Fibroblast of villous mesenchyme (primary cell): ENCODE measurements at places on chromosomes 7 and 10.

GRCh38 chr7:19369806-19370205, 224.6 kb upstream of the FERD3L start:
- no peak for DNase-seq

DNA sequence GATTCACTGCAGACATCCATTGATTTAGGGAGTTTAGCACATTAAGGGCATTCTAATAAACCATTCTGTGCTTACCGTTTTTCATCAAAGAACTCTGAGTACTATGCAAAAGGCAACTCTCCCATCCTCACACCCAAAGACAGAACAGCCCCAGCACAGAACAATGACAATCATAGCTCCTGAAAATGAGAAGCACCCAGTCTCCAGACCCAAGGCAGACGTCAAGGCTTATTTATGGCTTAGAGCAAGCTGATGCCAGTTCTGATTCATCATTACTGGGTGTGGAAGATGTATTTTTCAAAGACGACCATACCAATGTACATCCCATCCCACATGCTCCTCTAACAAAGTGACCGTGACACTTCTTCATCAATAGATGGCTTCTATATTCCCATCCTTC, 67.6 kb downstream of the OSBPL3 start:
- no peak for DNase-seq

DNA sequence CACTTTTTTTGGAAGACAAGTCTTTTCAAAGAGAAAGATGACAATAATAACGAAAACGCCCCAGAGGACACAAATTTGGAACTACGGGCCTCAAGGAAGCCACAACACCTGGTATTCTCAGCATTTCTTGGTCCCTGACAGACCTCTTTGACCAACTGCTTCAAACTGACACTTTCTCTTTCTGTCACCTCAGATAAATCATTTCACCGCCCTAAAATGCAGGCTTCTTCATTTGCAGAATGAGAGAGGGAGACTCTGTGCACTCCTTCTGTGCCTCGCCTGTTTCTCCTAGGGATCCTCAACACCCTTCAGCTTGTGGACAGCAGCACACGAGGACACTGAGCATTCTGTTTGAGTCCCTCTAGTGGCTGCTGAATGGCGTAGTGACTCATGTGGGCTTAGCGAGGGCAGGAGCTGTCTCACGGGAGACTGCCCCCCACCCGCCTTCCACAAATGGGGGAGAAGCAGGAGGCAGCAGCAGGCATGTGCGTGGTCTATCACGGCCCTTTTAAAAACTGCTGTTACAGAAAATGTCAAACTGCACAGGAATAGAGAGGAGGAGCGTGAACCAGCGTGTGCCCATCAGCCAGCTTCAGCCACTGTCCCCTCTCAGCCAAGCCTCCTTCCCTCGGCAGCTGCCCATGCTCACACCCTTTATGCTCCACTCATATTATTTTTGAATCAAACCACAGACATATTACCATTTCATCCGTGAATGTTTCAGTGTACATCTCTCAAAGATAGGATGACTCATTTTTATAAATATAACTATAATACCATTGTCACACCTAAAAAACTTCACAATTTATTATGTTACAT, 41.4 kb downstream of the GSDME start:
- DNase-seq, result peak; percentile 41

- no peak for DNase-seq
Measured at GRCh38 chr10:13528123-13528874, 515 bp downstream of the BEND7 start.

DNA sequence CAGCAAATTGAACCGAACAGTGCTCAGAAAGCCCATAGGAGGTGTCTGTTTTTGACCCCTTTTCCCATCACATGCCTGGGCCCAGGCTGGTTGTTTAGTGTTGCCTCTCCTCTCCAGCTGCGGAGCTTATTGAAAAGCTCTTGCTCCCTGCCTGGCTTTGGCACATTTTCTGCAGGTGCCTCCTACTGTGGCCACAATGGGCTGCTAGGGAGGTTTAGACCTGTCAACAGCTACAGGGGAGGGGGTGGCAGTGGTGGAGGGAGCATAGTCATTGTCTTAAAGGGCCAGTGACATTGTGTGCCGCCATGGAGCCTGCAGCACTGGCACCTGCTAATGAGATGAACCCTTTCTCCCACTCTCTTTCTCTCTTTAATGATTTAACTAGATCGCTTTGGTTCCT, 13.2 kb upstream of the ENO4 start:
- no peak for DNase-seq

GRCh38 chr7:12685550-12685949, 1.9 kb upstream of the ARL4A start:
- peak; percentile 75 for DNase-seq

DNA sequence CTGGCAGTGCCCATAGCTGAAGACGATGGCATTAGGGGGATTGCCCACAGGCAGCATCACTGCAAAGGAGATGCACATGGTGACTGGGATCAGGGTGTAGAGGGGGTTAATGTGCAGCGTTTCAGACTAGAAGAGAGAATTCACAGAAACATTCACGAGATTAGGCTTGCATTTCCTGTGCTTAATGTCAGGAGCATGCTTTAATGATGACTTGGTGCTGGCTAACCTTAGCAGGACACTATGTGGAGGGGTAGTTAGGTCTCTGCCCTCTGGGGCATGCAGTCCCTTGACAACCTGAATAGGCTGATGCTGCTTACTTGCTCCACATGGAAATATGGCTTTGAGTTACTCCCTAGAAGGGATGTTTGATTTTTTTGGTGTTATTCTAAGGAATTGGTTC, 21.8 kb downstream of the STMP1 start:
- DNase-seq, result peak; percentile 29

DNA sequence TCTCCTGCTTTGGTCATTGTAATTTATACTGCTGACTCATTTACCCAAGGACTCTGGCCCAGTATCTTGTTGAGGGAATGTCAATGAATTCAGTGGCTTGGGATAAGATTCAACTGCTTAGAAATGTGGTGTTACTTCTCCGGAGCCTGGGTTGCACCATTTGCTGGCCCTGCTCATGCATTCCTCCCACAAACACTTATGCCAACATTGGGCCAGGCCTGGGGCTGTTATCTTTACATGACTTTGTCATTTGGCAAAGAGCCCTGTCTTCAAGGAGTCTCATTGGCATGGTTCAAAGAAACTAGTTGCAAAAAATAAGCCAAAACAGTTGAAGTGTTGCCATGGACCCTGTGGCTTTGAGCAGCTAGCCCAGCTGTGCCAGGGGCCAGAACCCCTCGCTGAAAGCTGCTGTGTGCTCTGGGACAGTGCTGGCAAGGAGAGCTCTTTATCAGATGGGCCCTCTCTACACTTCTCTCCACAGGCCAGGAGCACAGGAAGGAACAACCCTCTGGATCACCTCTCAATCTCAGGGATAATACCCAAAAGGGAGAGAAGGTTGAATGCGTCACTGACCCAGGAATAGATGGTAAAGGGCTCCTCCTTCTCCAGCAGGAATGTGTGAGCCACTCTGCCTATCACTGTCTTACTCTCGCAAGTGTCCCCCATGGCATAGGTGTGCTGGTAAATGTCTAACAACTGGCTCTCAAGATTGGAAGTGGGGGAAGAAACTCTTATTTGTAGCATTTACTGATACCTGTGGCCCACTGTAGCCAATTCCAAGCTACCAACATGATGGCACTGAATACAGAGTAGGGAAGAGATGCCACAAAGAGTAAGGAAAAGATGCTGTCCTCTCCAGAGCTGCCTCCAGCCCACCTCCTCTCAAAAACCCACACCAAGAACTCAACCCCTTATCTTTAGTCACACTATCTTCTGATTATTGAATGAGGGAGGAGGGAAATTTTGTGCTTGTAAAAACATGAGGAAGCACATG, 23.5 kb upstream of the PDE1C start:
- DNase-seq, result peak; percentile 10

DNA sequence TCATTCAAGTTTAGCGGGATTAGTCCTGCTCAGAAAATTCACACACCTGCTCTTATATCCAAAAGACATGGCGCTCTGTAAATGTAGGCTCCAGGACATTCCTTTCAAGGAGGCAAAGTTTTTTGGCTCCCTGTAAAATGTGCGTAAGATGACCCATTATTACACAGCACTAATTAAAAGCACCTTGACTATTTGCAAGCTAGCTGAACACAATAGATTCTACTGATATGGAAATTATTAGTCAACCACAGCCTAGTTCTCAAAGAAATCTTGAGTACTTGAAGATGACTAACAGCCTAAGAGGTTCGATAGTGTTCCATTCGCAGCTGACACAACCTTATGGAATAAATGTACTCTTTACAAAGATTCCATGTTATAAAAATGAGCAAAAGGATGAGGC, 175.2 kb downstream of the BMPER start:
- DNase-seq, result peak; percentile 36

GRCh38 chr10:132452216-132452650, 55.2 kb downstream of the PWWP2B start:
- DNase-seq, result no peak

DNA sequence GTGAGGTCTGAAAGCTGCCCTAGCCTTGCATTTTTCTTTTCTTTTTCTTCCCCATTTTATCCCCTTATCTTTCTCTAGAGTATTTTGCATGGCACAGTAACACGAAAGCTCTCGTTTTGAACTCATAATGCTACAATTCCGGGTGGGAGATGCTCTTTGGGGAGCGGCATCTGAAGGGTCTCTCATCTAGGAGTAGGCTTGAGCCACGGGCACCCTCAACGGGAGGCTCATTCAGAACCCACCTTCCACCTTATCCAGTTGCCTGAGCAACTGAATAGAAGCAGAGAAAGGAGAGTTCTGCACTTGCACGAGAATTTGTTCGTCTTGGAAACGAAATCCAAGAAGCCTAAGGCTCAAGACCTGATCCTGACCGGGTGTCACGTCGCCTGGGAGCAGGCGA, 603.5 kb upstream of the FOXK1 start:
- DNase-seq, result no peak

DNA sequence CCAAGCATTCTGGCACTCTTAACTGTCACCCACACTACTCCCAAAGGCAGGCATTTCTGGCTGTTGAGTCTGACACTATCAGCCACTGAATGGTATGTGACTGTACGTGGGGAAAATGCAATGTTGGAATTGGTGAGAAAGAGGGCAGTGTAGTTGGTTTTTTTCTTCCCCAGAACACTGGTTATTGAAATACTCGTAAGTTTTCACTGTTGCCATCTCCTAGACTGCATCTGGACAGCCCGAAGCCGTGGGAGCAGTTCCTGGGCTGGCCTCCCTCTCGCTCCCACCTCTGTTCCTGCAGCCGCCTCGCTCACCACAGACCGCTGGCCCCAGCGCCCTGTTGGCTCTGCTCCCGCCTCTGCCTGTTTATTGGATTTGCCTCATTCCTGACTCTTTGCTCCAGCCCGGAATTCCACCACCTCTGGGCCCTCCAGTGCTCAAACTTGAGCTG, 5.7 kb downstream of the PLCE1 start:
- DNase-seq, result peak; percentile 67

- no peak for DNase-seq
Measured at GRCh38 chr7:127239814-127240213, 12.9 kb downstream of the GRM8 start.

DNA sequence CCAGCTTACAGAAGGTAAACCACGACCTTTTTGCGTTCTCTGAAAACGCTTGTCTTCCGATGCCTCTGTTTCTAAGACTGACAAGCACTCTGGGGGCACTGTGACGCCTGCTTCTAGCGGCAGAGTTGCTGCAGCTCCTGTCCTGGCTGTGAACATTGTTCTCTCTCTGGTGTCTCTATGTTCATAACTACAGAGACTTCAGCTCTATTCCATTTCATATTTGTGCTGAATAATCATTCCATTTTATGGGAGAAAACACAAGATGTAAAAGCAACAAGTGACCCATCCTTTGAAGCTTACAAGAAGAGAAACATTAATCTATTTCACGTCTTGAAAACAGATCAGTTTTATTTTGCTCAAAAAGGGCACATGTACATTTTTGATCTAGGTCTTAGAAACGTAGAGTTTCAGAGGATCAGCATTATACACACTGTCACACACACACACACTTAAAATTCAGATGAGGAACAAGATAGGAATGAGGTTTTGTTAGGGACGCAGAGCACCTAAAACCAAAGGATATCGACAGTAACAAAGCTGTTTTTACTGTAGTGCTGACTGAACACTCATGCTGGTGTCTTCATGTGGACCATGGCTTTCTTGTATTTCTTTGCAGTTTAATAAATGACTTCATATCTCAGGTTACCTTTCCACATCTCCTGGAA, 3.0 kb downstream of the IKZF1 start:
- DNase-seq, result no peak

- no peak for DNase-seq
Measured at GRCh38 chr10:116961406-116962251, 43.4 kb downstream of the SHTN1 start.

DNA sequence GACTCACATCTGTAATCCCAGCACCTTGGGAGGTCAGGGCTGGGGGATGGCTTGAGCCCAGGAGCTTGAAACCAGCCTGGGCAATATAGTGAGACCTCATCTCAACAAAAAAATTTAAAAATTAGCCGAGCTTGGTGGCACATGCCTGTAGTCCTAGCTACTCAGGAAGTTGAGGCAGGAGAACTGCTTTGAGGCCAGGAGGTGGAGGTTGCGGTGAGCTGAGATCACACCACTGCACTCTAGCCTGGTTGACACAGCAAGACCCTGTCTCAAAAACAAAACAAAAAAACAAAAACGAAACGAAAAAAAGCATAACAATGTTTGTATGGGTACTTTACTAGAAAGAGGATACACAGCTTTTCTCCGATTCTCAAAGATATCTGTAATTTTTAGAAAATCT, 31.8 kb downstream of the WNT16 start:
- DNase-seq, result no peak

DNA sequence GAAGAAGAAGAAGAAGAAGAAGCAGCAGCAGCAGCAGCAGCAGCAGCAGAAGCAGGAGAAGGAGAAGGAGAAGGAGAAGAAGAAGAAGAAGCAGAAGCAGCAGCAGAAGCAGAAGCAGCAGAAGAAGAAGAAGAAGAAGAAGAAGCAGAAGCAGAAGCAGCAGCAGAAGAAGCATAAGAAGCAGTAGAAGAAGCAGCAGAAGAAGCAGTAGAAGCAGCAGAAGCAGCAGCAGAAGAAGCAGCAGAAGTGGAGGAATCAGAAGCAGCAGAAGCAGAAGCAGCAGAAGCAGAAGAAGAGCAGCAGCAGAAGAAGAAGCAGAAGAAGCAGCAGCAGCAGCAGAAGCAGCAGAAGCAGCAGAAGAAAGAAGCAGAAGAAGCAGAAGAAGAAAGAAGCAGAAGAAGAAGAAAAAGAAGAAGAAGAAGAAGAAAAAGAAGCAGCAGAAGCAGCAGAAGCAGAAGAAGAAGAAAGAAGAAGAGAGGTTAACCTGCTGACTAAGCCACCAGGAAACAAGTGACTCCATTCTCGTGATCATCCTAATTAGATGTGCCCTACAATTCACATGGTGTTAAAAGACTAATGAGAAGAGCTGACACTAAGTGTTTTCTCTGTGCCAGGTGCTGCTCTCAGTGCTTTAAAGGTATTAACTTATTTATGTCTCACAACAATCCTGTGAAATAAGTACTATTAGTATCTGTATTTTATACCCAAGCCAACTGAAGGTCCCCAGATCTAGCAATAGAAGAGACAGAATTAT, 11.6 kb downstream of the CDNF start:
- DNase-seq, result no peak

GRCh38 chr10:103803941-103804340, 51.4 kb downstream of the SH3PXD2A start:
- no peak for DNase-seq

DNA sequence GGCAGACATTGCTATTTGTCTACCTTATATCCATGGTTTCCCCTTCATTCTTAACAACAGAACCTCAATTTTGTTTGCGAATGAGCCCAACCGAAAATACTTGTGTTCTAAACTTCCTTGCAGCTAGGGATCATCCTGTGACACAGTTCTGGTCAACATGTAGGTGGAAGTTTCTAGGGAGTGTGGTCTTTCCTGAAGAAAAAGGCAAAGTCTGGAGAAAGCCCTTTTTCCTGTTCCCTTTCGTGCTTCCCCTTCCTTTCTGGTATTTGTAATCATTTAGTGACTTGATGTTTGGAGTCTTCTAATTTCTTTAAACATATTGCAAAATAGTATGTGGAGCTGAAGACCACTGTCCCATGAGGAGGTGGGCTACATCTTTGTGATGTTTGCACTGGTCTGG, 2.9 kb upstream of the IFRD1 start:
- DNase-seq, result no peak
